Stimulated activated CD8-positive, alpha-beta memory T cell treated with anti-CD3 and anti-CD28 coated beads, Interleukin-15, amount 100 ng/mL, for 48 hours (primary cell): ENCODE measurements at places on chromosomes 11 and 22.

GRCh38 chr22:39999144-39999757 is 4.5 kb downstream of the FAM83F start:
- DNase-seq = no peak

GRCh38 chr11:115145324-115145723 is 358.9 kb downstream of the CADM1 start:
- no peak for DNase-seq

GRCh38 chr22:27804470-27805297 is 3.1 kb upstream of the MN1 start:
- no peak for DNase-seq

GRCh38 chr11:128492903-128493569 is 94.3 kb downstream of the ETS1 start:
- no peak for DNase-seq

- no peak for DNase-seq
These were observed 21.6 kb downstream of the PPARA start for GRCh38 chr22:46171940-46172339.

- DNase-seq = peak; percentile 23
These were observed 11.6 kb upstream of the ALKBH3 start for GRCh38 chr11:43868852-43869567.

DNA sequence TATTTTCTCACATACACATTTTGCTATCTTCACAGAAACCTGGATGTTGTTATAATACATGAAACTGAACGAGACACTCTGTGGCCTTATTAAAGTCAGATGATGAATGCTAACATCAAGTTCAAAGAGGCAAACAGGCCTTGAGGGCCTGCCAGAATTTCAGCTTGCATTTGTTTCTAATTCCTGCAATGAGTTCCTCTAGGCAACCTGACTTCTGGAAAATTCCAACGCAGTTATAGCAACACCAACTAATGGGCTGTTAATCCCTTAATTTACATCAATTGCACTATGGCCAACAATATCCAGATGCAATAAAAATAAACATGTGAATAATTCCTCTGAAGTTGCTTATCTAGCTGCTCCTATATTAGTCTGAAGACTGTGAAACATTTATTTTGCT is 19.1 kb downstream of the PAX6 start:
- no peak for DNase-seq

- DNase-seq = no peak
These were observed 81.6 kb downstream of the SHANK2 start for GRCh38 chr11:71170624-71171423.

GRCh38 chr22:40213478-40213877 is 35.8 kb downstream of the TNRC6B start:
- DNase-seq = no peak

- no peak for DNase-seq
These were observed 34.5 kb downstream of the METTL15 start for GRCh38 chr11:28142724-28143123.

- DNase-seq = no peak
These were observed 109.7 kb upstream of the NARS2 start for GRCh38 chr11:78684377-78684776.

- no peak for DNase-seq
These were observed 7.2 kb downstream of the ARHGEF12 start for GRCh38 chr11:120343429-120343828.

DNA sequence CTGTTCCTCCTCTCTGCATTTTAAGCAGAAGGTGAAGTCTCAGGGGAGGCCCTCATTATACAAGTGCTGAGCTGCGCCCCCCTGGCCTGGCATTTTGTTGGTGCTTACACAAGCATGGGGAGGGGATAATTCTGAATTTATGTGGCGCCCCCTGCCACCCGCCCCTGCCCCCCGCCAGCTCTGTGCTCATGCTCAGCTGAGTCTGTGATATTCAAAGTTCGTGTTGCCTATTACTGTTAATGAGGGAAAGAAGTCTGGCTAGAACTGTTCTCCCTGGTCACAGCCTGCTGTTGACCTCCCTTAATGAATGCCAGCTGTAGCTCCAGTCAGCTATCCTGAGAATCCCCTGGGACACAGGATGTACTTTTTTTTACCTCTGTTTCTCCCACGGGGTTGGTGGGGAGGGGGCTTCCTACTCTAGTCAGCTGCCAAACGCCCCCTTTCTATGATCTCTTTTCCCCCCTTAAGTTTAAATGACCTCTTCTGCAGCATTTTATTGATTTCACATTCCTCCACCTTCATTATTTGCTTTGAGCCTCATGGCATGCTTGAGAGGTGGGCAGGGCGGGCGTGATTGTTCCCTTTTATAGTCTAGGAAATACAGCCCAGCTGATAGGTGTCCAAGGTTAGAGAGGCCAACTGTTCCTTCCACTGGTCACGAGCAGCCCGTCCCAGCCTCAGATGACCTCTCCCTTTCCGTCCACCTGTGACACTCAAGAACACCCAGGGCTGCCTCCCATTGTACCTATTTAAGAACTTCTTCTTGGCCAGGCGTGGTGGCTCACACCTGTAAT is 12.2 kb downstream of the USP2 start:
- DNase-seq = no peak

DNA sequence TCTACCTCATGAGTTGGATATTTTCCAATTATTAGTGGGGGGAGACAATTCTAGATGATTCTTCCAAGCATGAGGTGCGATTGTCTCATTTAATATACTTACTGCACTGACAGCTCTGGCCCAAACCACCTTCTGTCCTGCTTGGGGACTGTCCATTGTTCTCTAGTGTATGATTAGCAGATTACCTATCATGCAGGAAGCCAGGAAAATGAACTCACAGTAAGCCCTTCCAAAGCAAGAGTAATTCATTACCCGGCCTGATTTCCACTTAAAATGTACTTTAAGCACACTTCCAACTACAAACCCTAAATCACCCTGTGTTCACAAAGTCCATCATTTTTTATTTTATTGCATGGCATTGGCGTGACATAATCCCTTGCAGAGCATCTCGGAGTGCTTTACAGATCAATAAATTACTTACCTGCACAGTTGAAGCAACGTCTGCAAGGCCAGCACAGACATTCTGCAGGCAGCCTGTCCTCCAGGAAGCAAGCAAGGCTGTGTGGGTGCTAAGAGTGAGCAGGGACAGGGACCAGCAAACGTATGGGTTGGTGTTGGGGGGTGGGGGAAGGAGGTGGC is 838.2 kb downstream of the NTM start:
- no peak for DNase-seq

- DNase-seq = no peak
These were observed 19.1 kb downstream of the LRP5 start for GRCh38 chr11:68331338-68331947.
